ENCODE measurements at places on chromosomes 1 and 21.

DNA sequence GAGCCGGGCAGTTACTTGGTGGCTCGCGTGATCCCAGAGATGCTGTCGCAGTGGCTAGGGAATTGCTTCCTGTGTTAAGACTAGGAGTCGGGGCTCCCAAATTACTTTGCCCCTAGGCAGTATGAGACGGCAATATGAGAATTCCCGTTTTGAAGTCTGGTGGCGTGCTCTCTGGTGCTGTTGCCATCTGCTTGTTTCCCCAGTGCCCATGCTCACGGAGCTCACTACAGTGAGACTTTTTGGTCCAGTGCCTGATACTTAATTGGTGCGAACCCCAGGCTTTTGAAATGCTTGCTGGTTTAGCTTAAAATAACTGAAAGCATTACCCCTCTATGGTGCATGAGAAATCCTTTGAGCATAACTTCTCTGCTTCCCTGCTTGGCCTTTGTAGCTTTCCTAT is 22.3 kb downstream of the AGT start:
- DNase-seq, result no peak

- DNase-seq, result no peak
Observed at GRCh38 chr1:109946511-109946910, 35.9 kb downstream of the CSF1 start.

DNA sequence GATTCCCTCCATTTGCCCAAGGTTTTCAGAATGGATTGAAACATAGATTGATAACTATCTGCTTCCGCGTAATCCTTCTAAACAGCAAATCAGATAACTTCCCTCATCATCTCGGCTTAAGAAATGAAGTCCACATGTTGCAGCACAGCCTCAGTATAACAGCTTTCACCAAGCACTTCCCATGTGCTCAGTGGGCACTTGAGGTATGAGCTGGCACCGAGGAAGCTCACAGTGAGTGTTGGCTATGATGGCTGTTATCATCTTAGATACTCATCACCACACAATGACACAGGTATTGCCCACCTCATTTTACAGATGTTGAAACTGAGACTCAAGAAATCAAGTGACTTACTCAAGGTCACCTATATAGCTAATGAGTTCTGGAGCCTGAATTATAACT is 43.2 kb downstream of the RCSD1 start:
- no peak for DNase-seq

GRCh38 chr1:15452866-15453571 is 3.5 kb upstream of the CELA2A start:
- DNase-seq, result no peak

- DNase-seq, result peak; percentile 74
Observed at GRCh38 chr1:218369688-218370511, 24.8 kb downstream of the TGFB2 start.

- DNase-seq, result no peak
Observed at GRCh38 chr1:81679942-81680341, 120.8 kb upstream of the ADGRL2 start.

DNA sequence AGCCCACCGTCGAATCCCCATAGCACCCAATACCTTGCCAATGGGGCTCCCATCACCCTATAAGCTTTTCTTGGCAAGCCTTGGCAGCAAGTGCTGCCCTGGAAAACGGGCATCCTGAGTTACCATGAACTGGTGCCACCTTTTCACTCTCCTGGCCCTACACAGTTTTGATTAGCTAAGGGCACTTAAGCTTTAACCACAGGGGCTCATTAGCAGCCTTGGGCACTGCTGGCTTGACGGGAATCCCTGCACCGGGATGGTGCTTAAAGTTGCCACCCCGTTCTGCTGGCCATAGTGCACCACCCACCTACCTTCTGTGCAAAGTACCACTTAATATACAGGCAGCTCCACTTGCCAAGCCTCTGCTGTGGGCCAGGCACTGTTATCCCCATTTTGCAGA is 13.7 kb downstream of the PARS2 start:
- no peak for DNase-seq

All from astrocyte of the spinal cord (primary cell).